ENCODE measurements at places on chromosomes 1 and 21.

- no peak for DNase-seq
Measured at GRCh38 chr1:224676551-224676950, 60.4 kb downstream of the CNIH3 start.

DNA sequence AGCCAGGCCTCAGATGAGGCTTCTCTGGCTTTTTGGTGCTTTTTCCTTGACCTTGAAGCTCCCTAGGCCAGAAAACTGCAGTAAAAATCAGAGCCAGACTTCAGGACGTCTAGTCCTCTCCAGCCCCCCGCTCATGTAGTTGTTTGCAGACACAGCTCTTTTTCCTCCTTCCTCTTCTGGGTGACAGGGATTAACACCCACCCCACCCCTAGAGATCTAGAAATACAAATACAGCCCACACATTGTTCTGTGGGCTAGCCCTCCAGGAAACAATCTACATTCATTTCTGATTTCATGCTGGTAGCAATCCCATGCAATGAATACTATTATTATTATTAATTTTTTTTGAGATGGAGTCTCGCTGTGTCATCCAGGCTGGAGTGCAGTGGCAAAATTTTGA, 9.9 kb upstream of the CLSTN1 start:
- no peak for DNase-seq

GRCh38 chr1:66147226-66147835, 354.6 kb downstream of the PDE4B start:
- no peak for DNase-seq

DNA sequence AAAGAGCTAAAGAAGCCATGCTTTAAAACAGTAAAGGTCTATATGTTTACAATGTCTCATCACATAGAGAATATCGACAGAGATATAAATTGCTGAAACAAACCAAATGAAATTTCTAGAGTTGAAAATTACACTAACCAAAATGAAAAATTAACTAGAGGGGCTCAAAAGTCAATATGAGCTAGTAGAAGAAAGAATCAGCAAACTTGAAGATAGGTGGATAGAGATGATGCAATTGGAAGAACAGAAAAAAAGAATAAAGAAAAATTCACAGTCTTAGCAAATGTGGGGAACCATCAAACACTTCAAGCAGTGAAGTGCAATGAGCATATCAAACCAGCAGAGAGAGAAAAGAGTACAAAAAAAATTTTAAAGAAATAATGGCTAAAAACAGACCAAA, 24.1 kb upstream of the DSCAM start:
- no peak for DNase-seq

- DNase-seq, result no peak
Measured at GRCh38 chr1:71166178-71167173, 85.6 kb upstream of the ZRANB2 start.

GRCh38 chr1:208248307-208248801, 4.2 kb upstream of the PLXNA2 start:
- no peak for DNase-seq

Measured in ELR (cell line).